ENCODE measurements at places on chromosomes 4 and X. TPM values are rescaled to one million over a fixed set of nuclear protein-coding genes. Genes with fewer than 3 reads are reported as not detected.
A peak's percentile ranks its signal among the peaks of the same experiment; 100 is the strongest.

- DNase-seq, result no peak
These were observed 979.4 kb upstream of the PCDH10 start for GRCh38 chr4:132169660-132170059.

DNA sequence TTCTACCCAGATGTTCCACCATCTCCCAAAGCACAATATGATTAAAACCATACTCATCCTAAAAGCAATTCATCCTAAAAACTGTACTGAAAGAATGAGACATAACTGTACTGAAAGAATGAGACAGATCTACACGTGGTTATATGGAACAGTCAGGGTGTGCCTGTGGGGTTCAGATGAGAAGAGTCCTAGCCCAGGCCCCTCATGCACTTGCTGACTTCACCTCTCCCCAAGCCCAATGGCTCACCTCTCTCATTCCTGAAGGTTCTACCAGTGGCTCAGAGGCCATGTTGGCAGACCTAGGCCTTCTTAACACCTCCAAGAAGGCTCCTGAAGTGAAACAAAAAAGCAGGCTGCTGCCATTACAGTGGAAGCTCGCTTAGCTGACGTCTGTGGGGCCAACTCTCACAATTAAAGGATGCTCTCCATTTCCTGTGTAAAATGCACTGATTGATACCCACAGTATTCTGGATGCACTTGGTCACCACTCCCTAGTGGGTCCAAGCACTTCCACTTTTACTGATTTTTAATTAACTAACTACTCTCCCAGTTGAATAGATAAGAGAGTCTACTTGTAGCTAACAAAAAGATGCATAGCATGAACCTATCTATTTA lies 3.8 kb downstream of the PLAC1 start:
- no peak for DNase-seq

The CRMP1 gene
- polyA plus RNA-seq, result 18.8 TPM

GRCh38 chrX:129932016-129932820 lies 26.3 kb downstream of the UTP14A start:
- peak; percentile 80 for DNase-seq

The FGFR3 gene
- 1.8 TPM for polyA plus RNA-seq

- no peak for DNase-seq
These were observed 10.4 kb downstream of the SMPX start for GRCh38 chrX:21747558-21747957.

DNA sequence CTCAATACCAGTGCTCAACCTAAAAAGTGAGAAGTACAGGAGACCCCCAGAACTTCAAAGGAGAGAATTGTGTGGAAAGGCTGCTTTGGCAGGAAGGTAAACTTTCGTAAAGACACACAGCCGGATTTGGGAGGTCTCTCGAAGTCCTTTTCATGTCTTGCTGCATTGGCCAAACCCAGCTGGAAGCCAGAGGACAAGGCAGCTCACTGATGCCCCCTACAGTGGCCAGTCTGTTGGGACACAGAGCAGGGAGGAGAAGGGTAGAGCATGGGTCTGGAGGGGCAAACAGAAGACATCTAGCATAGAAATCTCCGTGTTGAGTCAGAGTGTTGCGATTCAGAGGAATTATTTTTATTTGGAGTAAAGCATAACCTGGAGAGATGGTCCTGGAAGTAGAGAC lies 198.9 kb downstream of the ANK2 start:
- no peak for DNase-seq

The ADGRG4 gene
- polyA plus RNA-seq, result not detected

DNA sequence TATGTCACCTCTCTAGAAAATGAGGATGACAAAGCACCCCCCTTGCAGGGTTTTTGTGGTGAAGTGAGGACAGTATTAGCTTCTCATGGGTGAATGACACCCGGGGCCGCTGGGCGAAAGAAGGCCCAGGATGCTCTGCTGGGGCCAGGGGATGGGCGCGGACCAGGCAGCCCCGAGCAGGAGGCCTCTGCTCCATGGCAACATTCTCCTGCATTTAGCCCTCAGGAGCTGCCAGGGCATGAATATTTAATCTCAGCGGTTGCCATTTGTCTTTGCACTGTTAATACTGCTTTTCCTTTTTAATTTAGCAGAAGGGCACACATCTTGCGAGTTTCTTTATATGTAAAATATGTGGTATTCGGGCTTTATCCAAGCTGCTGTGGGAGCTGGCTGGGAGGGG lies 30.3 kb upstream of the PSAPL1 start:
- no peak for DNase-seq

The SLC38A5 gene
- polyA plus RNA-seq, result 6.7 TPM

The FMR1NB gene
- not detected for polyA plus RNA-seq

DNA sequence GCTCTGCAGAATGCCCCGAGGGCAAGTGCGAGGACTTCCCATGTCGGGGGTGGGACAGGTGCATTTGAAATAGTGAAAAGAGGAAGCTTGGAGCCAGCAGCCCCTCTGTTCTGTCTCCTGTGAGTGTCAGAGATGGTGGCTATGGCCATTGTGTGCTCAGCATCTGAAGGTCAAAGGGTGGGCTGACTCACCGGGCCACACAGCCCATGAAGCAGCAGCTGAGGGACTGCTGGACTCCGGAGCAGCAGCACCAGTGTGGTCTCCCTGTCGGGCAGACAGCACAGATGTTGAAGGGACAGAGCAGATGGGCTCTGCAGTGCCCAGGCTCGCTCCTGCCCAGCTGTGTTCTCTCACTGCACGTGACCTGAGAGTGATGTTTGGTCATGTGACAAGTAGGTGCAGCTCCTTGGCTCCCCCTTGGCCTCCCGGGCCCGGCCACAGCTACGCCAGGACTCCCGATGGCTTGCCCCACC lies 53.5 kb downstream of the TBC1D14 start:
- no peak for DNase-seq

The RASGEF1B gene
- polyA plus RNA-seq, result 5.1 TPM

- no peak for DNase-seq
These were observed 159.9 kb downstream of the UNC5C start for GRCh38 chr4:95388911-95389310.

DNA sequence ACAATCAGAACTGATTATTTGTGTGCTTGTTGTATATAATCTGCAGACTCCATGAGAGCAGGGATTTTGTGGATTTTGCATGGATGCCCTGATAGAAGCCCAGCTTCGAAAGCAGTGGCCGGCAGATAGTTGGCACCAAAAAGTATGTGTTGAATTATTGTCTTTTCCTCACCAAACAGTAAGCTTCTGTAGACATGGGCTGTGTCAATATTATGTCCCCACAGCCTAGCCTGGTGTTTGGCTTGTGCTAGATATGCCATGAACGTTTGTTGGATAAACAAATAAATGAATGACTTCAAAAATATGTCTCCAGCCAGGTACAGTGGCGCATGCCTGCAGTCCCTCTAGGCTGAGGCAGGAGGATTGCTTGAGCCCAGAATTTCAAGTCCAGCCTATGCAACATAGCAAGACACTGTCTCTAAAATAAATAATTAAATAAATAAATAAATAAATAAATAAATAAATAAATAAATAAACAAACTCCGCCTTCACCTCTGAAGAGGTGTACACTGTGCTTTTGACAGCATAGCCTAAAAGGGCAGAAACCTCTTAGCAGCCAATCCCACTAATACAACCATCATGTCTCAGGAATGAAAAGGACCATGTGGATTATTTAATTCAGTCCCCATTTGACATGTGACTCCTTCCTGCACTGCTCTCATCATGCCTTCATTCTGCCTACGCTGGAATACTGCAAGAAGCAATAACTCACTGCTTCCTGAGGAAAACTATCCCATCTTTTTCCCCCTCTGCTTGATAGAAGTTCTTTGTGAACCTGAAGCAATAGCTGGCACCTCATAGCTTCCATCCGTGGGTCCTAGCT lies 335.2 kb downstream of the FBXW7 start:
- no peak for DNase-seq

- DNase-seq, result no peak
These were observed 725.6 kb downstream of the RPA4 start for GRCh38 chrX:97609357-97609756.

GRCh38 chrX:41556958-41557357 lies 109.8 kb downstream of the NYX start:
- no peak for DNase-seq

- no peak for DNase-seq
These were observed 6.2 kb downstream of the SH3TC1 start for GRCh38 chr4:8205241-8205707.

DNA sequence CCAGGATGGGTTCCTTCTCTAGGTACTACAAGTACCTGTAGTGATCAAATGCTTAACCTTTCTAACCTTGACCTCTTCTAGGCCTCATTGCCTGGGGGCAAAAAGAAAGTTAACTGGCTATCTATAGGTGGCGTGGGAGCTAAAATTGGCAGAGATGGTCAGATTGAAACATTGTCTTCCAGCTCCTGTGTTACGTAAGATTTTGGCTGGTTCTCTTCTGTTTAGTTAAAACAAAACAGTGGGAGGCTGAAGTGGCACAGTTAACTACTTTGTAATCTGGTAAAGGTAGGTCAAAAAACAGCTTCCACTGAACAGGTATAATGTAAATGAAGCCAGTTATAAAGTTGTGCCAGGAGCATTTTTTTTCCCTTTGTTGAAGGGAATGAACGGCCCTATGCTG lies 115.2 kb downstream of the MBNL3 start:
- no peak for DNase-seq

DNA sequence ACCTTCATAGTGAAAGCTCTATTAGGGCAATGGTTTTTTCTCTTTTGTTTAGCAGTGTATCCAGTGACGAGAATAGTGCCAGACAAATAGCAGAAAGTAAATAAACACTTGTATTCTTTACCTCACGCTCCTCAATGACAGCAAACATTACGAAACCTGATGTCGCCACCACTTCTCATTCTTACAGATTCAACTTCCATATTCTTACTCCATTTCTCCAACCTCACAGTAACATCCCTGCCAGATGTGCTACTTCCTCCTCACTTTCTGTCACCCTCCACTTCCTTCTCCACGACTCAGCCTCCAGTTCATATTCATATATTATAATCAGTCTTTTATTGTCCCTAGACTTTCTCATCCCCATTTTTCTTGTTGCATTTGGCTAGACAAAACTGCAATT lies 1956.2 kb upstream of the AGA start:
- peak; percentile 8 for DNase-seq

The PAGE4 gene
- not detected for polyA plus RNA-seq

DNA sequence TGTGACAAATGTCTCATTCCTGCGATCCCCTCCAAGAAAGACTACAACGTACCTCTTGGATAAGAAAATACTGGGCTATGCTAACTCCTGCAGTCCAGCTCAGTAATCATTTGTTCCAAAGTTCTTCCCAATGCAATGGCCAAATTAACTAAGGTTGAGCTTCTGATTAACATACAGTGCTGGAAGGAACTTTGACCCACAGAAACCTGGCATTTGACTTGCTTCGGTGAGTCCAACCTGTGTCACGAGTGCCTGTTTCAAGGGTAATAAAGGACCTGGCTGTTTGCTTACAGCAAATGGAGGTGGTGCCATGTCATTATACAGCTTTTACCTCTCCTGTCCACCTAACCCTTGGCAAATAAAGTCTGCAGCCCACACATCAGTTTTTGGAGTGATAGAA lies 83.2 kb downstream of the RBM47 start:
- DNase-seq, result no peak

The BBS7 gene
- 13.3 TPM for polyA plus RNA-seq

The CLGN gene
- 2.2 TPM for polyA plus RNA-seq

- DNase-seq, result no peak
These were observed at the start of gene HOPX for GRCh38 chr4:56681158-56681852. TSS of gene HOPX (minus strand) at chr4:56681296. CDS start at chr4:56657816, 23,480 bp downstream.

DNA sequence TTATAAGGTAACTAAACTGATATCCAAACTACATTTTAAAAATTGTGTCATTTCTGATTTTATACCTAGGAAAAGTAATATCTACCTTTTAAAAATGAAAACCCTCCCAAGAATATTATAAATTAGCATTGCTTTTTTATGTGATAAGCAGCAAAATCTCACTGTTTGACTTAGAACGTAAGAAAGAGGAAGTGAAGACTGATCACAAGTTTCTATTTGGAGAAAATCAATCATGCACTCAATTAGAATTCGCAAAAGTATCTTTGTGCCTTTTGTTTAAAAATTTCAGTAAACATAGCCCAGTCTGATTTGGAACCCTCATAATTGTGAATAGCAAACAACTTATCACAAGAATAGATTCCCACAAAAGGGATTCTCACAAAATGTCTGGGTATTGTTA lies 142.7 kb downstream of the TENM3 start:
- DNase-seq, result no peak

The TCP11X1 gene
- not detected for polyA plus RNA-seq

The SORCS2 gene
- 6.9 TPM for polyA plus RNA-seq

The CSAG1 gene
- not detected for polyA plus RNA-seq

The SERPINA7 gene
- not detected for polyA plus RNA-seq

GRCh38 chr4:139682741-139683151 lies 17.1 kb downstream of the MGST2 start:
- no peak for DNase-seq

DNA sequence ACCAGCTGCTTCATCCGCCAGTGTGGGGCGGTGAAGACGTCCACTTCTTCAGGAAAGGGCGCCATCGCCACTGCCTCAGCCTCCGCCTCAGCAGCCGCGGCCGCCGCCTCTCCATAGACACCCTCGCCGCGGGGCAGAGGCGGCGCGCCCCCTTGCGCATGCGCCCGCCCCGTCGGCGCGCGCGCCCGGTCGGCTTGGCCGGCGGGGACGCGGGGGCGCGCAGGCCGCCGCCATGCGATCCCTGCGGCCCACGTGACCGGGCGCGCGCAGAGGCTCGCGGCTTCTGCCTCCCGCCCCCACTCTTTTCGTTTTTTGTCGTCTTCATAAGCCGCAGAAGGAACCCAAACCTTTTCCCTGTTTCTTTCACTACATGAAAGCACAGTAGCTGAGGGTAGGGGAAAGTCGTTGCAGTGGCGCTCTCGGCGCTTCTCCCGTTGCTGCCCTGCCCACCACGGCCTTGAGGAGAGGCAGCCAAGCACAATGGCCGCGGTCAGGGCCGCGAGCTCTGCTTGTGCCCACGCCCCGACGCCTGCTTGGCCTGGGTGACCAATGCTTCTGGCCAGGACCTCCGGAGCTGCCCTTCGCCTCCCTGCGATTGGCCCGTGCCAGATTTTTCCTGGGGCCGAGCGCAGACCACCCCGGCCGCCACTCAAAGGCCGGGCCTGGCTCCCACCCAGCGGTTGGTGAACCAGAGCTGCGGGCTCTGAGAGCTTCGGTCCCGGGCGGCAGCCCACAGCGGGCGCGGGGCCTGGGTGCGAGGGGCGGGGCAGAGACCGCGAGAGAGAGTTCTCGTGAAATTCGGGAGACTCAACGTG lies at the start of gene FBXL5:
Gene FBXL5, minus strand, starts transcription at position 135 of the 815 bp plus-strand sequence. Its CDS starts 70 bp downstream, at position 65.
- DNase-seq, result peak; percentile 93

The PYURF gene
- 59.0 TPM for polyA plus RNA-seq

DNA sequence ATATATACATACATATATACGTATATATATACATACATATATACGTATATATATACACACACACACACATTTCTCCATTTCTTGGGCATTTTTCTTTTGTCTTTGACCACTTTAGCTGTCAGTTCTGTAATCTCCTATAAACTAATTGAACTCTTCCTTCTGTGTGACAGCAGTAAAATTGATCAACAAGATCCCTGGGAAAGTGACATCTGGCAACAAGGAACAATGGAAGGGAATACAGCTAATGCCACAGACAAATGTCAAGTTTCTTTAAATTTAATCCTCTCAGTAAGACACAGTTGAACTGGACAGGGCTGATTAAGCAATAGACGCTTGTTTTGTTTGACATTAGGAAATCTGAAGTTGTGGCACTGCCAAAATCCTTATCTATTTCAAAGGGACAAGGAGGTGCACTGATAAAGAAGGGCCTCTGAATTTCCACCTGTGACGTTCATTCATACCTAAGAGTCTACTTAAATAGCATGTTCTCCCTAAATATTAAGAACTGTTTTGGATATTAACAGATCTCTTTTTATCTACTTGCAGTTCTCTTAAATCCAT lies 126.9 kb downstream of the RNF150 start:
- DNase-seq, result no peak

The BEND2 gene
- polyA plus RNA-seq, result not detected

The NDST4 gene
- 2.3 TPM for polyA plus RNA-seq
